HS-5 (cell line): ENCODE measurements at places on chromosomes 11 and 22.

DNA sequence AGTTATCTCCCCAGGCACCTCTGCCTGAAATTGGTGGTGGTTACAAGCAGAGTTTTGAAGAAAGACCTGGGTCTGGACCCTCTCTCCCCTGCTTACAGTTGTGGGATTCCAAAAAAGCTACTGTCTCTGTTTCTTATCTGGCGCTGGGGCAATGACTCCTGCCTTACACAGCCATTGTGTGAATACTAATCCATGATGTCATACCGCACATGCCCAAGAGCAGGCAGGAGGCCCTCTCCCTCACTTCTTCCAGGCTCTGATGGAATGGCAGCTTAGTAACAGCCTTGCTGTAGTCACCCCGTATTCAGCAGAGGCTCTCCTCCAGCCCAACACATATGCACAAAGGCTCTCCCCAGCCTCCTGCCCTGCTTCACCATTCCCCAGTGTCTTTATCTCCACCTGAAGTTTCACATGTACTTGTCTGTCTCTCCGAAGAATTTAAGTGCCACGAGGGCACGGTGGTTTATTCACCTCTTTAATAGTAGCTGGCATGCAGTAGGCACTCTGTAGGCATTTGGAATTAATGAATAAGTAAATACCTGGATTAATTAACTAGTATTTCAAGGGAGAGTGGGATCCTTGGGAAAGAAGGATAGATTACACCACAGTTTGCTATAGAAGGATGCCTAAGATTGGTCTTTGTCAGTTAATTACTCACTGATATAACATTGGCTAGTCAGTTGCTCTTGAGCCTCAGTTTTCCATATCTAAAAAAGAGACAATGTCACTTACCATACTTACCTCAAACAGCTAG is 165.6 kb downstream of the ETS1 start:
- DNase-seq: no peak

- no peak for DNase-seq
These were observed 3.0 kb upstream of the SORL1 start for GRCh38 chr11:121449123-121449522.

DNA sequence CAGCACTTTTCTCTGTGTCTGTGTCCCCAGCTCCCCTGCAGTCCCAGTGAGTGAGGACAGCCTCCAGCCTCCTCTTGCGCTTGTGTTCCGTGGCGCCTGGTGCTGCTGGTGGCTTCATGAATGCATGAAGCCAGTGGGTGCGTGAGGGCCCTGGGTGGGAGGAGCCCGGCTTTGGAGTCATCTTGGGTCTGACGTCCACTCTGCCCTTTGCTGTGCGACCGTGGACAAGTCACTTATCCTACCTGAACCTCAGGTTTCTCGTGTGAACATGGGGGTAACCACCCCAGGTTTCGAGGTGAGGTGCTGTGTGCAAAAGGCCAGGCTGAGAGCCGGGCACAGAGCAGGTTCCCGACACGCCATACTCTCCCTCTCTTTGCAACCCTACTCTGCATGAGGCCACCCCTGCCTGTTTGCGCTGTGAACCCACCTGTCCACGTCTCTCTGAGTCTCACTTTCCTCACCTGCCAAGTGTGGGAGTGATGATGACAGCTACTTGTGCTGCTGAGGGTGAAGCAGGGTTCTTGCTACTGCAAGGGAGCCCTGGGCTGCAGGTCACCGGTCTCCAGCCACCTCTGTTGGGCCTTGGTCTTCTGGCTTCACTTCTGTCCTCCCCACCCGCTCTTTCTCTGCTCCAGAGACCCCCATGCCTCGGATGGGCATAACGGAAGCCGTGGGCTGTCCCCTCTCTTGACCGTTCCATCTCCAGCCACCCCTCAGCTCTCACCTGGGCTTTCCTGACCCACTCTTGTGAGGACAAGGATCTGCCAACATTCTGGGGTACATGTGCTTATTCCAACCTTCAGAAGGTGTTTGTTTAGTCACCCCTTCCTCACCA is 537.6 kb downstream of the TBC1D22A start:
- DNase-seq: no peak

- peak; percentile 82 for DNase-seq
These were observed 2.7 kb downstream of the MAJIN start for GRCh38 chr11:64969209-64969608.

GRCh38 chr11:20421946-20422345 is 34.4 kb downstream of the PRMT3 start:
- no peak for DNase-seq

DNA sequence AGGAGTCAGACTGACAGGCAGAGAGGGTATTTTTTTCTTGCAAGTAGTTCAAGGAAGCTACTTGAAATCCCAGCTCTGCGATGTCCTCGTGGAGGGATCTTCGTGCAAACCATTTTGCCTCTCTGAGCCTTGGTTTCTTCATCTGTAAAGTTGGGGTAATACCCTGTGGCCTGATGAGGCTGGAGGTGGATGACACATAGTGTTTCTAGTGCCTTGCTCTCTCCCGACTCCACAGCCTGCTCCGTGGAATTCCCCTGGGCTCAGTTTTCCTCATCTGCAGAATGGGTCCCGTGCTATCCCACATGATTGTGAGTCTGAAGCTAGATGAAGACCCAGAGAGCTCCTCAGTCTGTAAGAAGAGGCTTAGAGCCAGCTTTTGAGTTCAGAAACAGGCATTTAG is 32.7 kb downstream of the DAGLA start:
- DNase-seq: no peak

- no peak for DNase-seq
These were observed 69.3 kb downstream of the FAM168A start for GRCh38 chr11:73528483-73529203.

DNA sequence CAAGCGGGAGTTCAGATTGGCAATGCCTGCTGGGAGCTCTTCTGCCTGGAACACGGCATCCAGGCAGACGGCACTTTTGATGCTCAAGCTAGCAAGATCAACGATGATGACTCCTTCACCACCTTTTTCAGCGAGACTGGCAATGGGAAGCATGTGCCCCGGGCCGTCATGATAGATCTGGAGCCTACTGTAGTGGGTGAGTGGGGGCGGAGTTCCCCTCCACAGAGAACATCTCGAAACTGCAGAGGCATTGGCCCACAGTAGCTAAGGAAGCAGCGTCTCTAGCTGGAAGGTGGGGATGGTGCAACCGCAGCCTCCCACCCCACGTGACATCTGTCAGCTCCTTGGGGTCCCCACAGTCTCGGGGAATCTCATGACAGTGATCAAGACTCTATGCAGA is 10.9 kb downstream of the TUBA8 start:
- no peak for DNase-seq

DNA sequence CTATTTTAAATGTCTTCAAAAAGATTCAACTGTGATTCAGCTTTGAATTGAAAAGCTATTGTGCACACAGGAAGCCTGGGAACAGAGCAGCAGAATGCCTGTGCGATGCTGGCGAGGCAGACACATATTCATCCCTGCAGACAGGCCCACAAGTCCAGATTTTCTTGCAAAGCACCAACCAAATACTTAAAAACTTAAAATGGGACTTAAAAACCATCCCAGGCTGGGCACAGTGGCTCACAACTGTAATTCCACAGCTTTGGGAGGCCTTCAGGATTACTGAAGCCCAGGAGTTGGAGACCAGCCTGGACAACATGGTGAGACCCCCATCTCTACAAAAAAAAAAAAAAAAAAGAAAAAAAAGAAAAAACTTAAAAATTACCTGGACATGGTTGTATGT is 122.6 kb upstream of the SERPIND1 start:
- no peak for DNase-seq

- DNase-seq: no peak
These were observed 54.4 kb upstream of the SYN3 start for GRCh38 chr22:33112580-33112979.

DNA sequence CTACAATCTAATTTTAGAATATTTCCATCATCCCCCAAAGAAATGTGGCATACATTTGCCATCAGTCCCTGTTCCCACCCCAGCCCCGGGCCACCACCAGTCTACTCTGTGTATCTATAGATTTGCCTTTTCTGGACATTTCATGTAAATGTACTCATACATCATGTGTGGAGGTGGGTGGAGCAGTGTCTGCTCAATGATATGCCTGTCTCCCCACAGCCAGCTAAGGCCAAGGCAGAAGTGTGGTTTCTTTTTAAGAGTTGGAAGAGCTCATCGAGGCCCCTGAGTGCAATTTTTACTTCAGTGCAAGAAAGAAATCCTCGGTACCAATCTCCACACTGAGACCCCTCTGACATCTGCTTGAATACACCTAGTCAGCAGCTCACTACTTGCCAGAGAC is 80.5 kb downstream of the TP53I11 start:
- no peak for DNase-seq

GRCh38 chr11:21582791-21583190 is 610.1 kb upstream of the ANO5 start:
- no peak for DNase-seq

- peak; percentile 87 for DNase-seq
These were observed 15.7 kb downstream of the SLN start for GRCh38 chr11:107696140-107696539.

DNA sequence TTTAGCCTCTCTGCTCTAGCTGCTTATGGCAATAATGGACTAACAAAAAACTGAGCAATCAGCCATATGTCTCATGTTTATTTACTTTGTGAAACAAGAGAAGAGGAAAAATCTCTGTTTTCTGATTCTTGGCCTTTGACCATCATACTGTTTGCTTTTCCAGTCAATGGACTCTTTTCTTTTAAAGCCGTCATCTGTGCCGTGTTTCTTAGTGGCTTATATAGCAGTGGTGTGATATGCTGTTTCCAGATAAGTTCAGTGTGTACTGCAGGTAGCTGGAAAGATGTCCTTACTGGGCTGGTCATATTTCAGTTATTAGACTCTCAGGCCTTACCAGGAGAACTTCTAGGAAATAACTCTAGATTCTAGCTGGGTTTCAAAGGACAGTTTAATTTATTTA is 33.6 kb upstream of the TECTA start:
- DNase-seq: no peak

DNA sequence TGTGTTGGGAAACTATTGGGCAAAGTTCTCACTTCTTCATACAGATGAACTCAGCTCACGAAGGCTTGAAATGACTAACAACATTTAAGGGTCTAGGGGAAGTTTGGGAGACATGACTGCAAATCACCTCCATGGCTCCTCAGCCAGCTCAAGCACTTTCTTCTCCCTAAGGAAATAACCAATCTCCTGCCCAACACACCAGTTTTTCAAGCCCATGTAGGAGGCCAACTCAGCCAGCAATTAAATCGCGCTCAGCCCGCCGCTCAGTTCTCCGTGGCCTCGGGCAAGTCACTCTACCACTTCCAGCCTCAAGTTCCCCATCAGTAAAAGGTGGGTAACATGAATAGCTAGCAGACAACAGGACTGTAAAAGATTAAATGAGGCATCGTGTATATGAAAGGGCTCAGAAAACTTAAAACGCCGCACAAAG is 796 bp downstream of the POLDIP3 start:
- no peak for DNase-seq

- DNase-seq: no peak
These were observed 288.1 kb downstream of the DYNC2H1 start for GRCh38 chr11:103397369-103397768.

- no peak for DNase-seq
These were observed 252.7 kb downstream of the SBF2 start for GRCh38 chr11:10041332-10041731.

GRCh38 chr11:111726301-111726713 is 39.9 kb downstream of the PPP2R1B start:
- DNase-seq: no peak

GRCh38 chr11:26344647-26345046 is 12.7 kb downstream of the ANO3 start:
- no peak for DNase-seq

DNA sequence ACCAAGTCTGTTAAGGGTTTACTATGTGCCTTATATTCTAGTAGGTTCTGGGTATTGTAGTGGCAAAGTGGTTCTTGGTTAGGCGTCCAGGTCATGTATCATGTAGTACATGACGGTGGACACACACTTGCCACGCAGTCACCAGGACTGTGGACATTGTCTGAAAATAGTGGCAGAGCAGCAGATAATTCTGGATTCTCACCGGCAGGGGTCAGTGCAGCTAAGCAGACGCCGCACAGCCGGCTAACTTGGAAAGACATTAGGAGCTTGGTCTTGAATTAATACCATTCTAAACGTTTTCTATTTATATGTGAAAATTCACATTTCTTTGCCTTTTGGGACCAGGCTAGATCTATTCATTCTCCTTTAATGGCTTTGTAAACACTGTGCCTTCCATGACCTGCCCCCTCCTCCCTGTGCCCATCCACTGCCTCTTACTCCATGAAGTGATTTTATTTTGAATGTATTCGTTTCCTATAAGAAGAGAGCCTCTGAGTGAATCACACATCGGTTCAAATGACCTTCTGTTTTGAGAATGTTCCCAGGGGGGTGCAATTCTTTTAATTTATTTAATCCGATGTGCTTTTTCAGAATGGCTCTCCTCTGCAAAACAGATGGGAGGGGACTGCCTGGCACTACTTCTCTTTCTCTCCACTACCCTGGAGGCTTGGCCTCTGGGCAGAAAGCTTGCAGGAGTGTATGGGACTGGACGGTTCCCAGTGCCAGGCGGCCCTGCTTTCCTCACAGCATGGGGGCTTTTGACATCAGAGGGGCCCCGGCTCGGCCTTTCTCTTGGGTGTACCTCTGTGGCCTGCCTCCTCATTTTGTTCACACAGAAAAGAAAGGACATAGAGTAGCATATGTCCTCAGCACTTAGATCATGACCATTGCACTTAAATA is 378.0 kb downstream of the NTM start:
- DNase-seq: peak; percentile 52

- no peak for DNase-seq
These were observed 2.6 kb upstream of the GNAZ start for GRCh38 chr22:23067691-23068090.

DNA sequence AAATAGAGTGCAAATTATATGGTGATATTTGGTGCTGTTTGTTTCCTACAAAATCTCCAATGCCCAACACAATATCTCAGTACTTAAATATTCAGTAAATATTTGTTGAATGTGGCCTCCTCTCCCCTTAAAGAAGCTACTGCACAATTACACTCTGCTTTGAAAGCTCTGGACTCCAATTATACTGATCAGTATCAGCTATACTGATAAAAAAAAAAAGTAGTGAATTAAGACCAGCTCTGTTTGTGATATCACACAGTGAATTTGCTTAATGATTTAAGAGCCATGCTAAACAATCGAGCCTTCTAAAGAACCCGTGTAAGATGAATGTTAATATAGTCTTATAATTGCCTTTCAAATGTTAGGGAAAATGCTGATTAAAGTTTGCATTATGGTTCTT is 543.2 kb upstream of the API5 start:
- no peak for DNase-seq

GRCh38 chr11:120815319-120816100 is 208.4 kb upstream of the TBCEL start:
- DNase-seq: no peak

- no peak for DNase-seq
These were observed 6.8 kb downstream of the HPS4 start for GRCh38 chr22:26476705-26477340.
